CD4-positive, alpha-beta T cell treated with Interleukin-15 for 1 hour (primary cell): ENCODE measurements at places on chromosomes 13 and 19.

- peak; percentile 92 for DNase-seq
Observed at GRCh38 chr19:44748426-44749254, at the start of gene BCL3. BCL3 (plus strand) TSS chr19:44748708; CDS start chr19:44748791, 83 bp downstream.

DNA sequence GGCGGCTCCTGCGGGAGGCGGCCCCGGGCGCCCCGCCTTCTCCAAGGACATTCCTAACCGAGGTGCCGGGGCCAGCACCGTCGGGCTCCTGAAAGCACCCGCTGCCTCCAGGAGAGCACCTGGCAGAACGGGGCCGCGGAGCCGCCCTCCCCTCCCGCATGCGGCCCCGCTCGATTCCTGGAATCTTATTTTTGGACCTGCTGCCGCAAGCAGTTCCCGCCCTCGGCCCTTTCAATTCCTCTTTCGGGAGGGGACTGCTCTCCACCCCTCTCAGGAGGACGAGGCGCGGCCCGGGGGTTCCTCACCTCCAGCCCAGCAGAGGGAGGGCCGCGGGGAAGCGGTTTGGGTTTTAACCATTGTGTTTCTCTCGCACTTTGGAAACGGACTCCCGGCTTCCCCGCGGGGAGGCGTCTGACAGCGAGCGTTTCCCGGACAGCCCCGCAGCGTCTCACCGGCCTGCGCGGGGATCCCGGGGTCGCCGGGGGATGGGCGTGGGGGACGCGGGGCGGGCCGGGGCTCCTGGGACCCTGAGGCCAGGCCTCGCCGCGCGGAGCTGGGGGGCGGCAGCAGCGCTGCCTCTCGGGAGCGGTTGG is 849 bp downstream of the GAS6 start:
- DNase-seq: no peak

- no peak for DNase-seq
Observed at GRCh38 chr13:111401151-111401550, 80.7 kb downstream of the TEX29 start.

- no peak for DNase-seq
Observed at GRCh38 chr13:102452836-102453235, 51.0 kb upstream of the FGF14 start.

DNA sequence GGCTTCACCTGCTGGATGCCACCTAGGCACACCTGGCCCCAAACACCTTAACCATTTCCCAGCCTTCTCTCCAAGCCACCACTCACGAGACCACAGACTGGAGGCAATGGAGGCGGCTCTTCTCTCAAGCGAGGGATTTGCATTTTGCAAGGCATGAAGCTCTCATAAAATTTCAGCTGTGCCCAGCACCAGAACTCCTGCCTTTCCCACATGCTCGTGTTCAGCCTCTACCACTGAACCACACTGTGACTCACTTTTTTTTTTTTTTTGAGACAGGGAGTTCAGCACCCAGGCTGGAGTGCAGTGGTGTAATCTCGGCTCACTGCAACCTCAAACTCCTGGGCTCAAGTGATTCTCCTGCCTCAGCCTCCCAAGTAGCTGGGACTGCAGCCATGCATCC is 10.6 kb downstream of the NANOS3 start:
- no peak for DNase-seq

GRCh38 chr19:44657211-44657921 is 13.7 kb downstream of the PVR start:
- peak; percentile 64 for DNase-seq

- DNase-seq: no peak
Observed at GRCh38 chr13:76600081-76600480, 286.1 kb downstream of the KCTD12 start.

DNA sequence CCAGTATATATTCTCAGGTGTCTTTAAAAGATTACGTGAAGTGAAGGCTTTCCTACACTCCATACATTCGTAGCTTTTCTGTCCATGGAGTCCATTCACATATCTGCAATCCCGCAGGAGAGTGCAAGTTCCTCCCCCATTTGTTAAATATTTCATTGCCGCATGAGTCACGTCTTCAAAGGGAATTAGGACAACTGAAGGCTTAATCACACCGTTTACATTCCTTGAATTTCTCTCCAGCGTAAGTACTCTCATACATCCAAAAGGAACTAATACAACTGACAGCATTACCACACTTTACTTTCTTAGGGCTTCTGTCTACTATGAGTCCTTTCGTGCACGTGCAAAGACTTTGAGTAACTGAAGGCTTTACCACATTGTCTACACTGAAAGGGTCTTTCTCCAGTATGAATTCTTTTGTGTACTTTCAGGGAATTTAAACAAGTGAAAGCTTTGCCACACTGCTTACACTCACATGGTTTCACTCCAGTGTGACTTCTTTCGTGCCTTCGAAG is 29.0 kb upstream of the ZNF564 start:
- DNase-seq: no peak

DNA sequence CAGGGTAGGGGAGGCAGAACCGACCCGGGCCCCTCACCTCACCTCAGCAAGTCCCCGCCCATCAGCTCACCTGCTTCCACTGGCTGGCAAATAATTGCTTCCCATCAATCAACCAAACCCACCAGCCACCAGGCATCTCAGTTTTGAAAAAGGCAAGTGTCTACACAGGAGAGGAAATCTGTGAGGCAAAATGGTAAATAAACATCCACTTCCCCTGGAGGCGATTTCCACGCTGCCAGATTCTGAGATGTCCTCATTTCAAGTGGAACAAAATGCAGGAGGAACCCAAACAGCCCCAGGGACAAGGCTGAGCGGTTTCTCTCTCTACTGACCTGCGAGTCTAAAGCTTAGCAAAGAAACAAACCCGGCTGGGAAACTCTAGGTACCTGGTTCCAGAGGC is 117.5 kb downstream of the CRYL1 start:
- DNase-seq: no peak

- DNase-seq: no peak
Observed at GRCh38 chr13:41995946-41996345, 35.0 kb upstream of the VWA8 start.

- peak; percentile 64 for DNase-seq
Observed at GRCh38 chr19:38506723-38507550, 73.4 kb downstream of the RYR1 start.

- no peak for DNase-seq
Observed at GRCh38 chr19:18320865-18321733, 1.8 kb downstream of the LSM4 start.

- no peak for DNase-seq
Observed at GRCh38 chr13:19817510-19818158, 34.9 kb upstream of the PSPC1 start.

GRCh38 chr13:93689333-93689732 is 462.7 kb downstream of the GPC6 start:
- DNase-seq: no peak
